ENCODE measurements at places on chromosomes 7 and 10.
A peak's percentile ranks its signal among the peaks of the same experiment; 100 is the strongest.

- no peak for DNase-seq
These were observed 31.3 kb upstream of the ITGA8 start for GRCh38 chr10:15751046-15751445.

DNA sequence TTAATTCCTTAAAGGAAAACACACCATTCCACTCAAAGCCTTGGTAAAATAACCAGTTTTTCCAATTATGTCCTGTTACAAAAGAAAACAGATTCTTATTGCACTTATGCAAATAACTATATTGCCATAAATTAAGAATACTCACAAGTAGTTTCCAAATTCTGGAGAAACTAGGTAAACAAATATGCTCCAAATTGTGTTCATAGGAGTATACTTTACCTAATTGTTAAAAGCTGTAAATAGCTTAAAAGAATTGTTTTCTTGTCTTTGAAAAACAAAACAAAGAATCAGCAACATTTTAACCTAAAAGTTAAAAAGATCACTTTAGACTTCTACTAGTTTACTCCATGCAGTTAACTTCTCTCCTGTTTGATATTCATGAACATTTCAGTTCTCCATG is 38.9 kb upstream of the LRGUK start:
- DNase-seq, result no peak

GRCh38 chr7:26777385-26777784 is 87.0 kb downstream of the SKAP2 start:
- no peak for DNase-seq

- DNase-seq, result no peak
These were observed 3.3 kb upstream of the ASB4 start for GRCh38 chr7:95482424-95482823.

DNA sequence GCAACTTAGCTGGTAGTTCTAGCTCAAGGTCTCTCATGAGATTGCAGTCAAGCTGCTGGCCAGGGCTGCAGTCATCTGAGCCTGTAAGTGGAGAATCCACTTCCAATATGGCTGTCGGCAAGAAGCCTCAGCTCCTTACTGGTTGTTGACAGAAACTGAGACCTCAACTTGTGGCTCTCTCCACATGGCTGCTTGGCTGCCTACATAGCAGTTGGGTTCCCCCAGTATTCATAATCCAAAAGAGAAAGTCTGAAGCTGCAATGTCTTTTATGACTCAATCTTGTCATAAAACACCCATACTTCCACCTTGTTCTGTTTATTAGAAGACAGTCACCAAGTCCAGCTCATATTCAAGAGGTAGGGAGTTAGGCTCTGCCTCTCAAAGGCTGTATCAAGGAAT is 334.9 kb upstream of the KMT2E start:
- no peak for DNase-seq

DNA sequence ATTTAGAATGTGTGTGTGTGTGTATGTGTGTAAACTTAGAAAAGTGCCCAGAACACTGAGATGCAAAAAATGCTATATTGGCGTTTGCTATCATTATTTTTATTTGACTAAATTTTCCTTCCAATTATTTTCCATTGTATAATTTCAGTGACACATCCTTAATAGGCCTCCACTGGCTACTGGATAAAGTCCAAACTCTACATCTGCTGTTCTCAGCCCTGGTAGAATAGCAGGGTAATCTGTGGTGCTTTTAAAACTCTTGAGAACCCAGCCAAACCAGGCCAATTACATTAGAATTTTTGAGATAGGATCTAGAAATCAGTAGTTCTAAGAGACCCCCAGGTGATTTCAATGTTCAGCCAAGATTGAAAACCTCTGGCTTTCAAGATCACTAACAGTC is 66.4 kb downstream of the ZNF503 start:
- no peak for DNase-seq

- DNase-seq, result no peak
These were observed 307.7 kb upstream of the NFE2L3 start for GRCh38 chr7:25844102-25844870.

- peak; percentile 7 for DNase-seq
These were observed 734.7 kb downstream of the KCNMA1 start for GRCh38 chr10:76902949-76903348.

DNA sequence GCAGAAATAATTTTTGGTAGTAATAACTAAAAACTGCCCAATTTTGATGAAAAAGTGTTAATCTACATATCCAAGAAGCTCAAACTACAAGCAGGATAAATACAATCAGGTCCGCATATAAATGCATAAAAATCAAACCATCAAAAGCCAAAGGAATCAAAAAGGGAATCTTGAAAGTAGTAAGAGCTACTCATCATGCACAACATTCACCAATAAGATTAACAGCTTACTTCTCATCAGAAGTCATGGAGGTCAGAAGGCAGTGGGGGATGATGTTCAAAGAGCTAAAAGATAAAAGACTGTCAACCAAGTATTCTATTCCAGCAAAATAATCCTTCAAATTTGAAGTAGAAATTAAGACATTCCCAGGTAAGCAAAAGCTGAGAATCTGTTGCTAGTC is 76.4 kb downstream of the CRPPA start:
- no peak for DNase-seq

DNA sequence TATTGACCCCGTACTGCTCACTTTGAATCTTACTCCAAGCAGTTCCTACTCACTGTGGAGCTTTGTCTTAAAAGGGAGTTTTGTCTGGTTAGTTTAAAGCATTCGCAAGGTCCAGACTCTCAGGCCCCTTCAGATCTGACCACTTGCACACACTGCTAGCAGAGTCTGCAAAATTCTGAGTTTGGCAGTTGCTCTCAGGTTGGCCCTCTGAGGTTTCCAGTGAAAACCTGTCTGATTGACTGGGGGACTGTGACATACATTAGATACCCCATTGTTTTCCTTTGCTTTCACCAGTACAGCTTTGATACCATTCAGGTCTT is 149.2 kb downstream of the XPNPEP1 start:
- DNase-seq, result no peak

GRCh38 chr7:80131675-80132435 is 2.8 kb upstream of the GNAI1 start:
- DNase-seq, result no peak

DNA sequence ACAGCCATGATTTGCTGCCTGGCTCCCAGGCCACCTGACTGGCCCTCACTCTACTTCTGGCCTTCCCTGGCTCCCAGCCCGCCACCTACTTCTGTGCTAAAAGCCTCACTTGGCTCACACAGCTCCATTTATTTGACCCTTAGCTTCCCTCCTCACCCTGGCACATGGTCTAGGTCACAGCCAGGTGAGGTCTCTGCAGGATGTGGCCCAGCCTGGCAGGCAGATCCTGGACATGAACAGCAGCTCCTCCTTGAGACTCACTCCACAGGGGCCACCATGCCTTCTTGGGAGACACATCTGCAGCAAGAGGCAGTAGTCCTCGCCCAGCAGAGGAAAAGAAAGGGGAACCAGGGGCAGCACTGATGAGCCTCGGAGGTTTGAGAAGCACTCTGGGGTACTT is 64.6 kb downstream of the GRID1 start:
- DNase-seq, result no peak

DNA sequence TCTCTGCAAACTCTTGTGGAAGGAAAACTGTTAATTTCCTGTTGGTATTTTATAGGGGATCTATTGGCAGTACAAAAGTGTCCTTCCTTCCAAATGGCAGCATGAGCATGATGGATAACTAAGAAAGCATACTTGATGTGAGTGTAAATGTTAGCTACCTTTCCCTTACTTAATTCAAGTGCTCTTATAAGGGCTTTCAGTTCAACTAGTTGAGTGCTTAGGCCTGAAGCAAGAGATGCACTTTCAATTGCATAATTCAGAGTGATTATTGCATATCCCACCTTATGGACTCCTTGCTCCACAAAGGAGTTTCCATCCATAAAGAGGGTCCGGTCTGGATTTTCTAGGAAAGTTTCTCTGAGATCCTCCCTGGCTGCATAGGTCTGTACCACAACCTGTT is 56.3 kb upstream of the CYP2C8 start:
- DNase-seq, result no peak

DNA sequence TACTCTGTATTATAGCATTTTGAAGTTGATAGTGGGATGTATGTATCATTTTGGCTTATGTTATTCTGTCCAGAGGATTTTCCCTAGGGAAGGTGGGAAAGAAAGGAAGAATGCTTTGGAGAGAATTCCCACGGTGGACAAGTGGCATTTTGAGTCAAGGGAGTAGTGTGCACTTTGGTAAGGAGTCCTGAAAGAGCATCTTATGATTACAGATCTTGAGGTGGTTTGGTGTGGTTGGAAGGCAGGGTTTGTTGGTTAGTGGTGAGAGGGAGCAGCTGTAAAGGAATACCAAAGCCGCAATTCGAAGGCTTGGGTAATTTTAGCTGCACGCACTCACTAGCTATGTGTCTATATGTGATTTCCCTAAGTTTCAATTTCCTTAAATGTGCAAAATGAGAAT is 16.1 kb downstream of the CCSER2 start:
- DNase-seq, result no peak

- no peak for DNase-seq
These were observed 137.6 kb downstream of the RGS10 start for GRCh38 chr10:119404719-119405519.

GRCh38 chr7:90005836-90006235 is 148.4 kb upstream of the STEAP1 start:
- no peak for DNase-seq

DNA sequence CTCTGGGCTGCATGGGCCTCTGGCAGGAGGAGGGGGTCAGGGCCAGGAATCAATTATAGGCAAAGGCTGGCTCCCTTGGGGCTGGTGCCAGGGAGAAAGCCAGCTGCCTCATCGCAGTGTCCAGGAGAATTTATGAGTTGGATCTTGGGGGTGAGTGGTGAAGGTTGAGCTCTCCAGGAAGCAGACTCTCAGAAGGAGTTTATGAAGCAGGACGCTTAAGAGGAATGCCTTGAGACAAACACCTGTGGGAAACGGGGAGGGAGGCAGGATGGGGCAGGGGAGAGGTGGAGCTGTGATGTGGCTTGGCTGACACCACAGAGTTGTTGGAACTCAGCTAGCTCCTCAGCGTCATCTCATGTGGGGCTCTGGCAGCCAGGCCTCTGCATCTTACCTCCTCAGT is 428.5 kb downstream of the RPS24 start:
- DNase-seq, result no peak

DNA sequence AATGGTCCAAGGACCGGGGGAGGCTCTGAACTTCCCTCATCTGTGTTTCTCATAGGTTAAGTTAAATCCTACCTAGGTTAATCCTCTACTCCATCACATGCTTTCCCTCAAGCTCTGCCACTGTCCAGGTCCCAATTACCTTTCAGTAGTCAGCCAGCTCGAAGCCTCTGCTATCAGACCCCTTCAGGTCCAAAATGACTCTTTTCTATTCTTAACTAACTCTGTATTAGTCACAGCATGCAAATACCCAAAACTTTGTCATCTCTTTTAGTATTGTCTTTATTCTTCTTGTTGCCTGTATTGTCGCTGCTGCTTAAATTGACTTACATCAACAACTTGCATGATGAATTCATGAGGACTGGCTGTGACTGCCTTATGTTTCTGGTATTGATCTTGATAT is 15.3 kb downstream of the PPP1R17 start:
- DNase-seq, result no peak

- no peak for DNase-seq
These were observed 280.5 kb downstream of the WDR11 start for GRCh38 chr10:121131426-121132265.

Measured in HCT116 (cell line).